ENCODE measurements at places on chromosomes 12 and 14.
A peak's percentile ranks its signal among the peaks of the same experiment; 100 is the strongest.

DNA sequence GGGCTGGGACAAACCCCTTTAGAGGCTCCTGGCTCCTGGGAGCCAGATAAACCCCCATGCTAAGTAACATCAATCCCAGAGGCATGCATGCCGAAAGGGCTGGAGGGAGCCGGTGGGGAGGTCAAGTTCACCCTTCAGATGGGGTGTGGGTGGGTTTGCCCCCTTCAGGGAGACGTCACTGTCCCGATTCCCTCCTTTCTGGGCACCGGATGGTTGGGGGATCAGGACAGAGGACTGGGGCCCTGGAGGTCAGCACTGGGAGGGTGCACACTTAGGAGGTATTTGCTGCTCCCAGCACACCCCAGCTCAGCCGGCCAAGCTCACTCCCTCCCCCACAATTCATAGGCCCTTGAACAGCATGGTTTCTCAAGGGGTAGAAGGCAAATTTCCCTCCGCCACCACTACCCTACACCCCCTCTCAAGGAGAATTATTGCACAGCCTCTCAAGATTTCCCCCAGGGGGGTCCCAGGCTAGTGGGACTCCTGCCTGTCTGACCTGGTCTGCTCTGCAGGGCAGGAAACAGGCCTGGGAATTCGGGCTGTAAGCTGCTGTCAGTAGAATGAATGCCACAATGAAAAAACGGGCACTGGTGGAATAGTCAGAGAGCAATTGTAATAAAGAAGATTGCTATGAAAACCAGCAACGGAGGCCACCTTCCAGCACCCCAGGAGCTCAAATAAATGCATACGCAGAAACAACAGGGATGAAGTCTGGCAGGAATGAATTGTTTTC is 63.5 kb downstream of the GALNT16 start:
- DNase-seq: no peak

GRCh38 chr12:49930515-49931288 is 19.8 kb upstream of the AQP2 start:
- no peak for DNase-seq

DNA sequence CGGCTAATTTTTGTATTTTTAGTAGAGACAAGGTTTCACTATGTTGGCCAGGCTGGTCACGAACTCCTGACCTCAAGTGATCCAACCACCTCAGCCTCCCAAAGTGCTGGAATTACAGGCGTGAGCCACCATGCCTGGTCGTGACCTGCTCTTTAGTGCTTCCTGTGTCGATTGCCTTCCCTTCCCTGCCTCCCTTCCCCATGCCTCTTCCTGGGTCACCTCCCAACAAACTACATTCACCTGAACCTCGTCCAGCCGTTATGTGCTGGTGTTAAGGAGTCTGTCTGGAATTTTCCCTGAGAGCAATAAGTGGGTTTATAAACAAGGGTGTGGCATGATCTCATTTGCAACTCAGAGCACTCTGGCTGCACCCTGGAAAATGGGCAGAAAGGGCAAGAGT is 32.1 kb upstream of the C12orf76 start:
- no peak for DNase-seq

DNA sequence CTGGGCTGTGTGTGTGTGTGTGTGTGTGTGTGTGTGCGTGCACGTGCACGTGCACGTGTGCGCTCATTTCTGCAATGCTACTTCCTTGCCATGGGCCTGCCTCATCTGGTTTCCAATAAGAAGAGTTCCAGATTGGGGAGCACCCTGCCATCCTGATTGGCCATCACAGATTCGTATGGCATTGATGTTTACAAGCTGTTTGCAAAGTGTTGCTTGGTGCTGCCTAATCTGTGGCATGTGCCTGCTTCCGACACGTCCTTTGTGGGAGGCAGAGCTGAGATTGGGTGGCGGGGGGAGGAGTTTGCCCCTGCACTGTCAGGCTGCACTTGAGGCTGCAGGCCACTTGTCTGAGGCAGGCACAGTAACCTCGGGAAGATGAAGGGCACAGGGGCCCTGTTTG is 39.2 kb downstream of the SAMD4A start:
- DNase-seq: no peak

GRCh38 chr12:53561590-53561953 is 54.3 kb upstream of the NPFF start:
- DNase-seq: no peak

- no peak for DNase-seq
Observed at GRCh38 chr12:47747126-47747525, 11.6 kb downstream of the RAPGEF3 start.

GRCh38 chr14:61577506-61577931 is 117.8 kb upstream of the HIF1A start:
- no peak for DNase-seq

- DNase-seq: no peak
Observed at GRCh38 chr12:38926501-38926900, 21.1 kb upstream of the CPNE8 start.

GRCh38 chr14:68797121-68797670 is 4.3 kb upstream of the ZFP36L1 start:
- DNase-seq: no peak

DNA sequence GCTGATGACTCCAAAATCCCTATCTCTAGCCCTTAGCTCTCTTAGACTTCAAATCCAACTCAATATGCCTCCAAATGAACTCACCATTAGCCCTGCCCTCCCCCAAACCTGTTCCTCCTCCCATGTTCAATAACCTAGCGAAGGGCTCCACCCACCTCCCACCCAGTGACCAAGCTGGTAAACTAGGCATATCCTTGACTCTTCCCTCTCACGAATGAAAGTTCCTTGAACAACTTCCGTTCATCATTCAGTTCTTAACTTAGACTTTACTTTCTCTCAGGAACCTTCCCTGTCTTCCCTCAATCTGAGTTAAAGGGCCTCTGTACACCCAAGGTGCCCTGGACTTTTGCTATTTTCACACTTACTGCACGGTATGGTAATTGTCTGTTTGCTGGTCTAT is 1.9 kb upstream of the KLHDC1 start:
- DNase-seq: no peak

- no peak for DNase-seq
Observed at GRCh38 chr14:22837114-22837749, 847 bp downstream of the MMP14 start.

DNA sequence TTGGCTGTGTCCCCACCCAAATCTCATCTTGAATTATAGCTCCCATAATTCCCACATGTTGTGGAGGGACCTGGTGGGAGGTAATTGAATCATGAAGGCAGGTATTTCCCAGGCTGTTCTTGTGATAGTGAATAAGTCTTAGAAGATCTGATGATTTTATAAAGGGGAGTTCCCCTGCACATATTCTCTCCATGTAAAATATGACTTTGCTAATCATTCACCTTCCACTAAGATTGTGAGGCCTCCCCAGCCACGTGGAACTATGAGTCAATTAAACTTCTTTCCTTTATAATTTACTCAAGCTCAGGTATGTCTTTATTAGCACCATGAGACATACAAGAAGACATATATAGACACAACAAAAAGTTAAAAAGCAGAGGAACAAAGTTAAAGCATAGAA is 120.0 kb downstream of the CPNE8 start:
- no peak for DNase-seq

DNA sequence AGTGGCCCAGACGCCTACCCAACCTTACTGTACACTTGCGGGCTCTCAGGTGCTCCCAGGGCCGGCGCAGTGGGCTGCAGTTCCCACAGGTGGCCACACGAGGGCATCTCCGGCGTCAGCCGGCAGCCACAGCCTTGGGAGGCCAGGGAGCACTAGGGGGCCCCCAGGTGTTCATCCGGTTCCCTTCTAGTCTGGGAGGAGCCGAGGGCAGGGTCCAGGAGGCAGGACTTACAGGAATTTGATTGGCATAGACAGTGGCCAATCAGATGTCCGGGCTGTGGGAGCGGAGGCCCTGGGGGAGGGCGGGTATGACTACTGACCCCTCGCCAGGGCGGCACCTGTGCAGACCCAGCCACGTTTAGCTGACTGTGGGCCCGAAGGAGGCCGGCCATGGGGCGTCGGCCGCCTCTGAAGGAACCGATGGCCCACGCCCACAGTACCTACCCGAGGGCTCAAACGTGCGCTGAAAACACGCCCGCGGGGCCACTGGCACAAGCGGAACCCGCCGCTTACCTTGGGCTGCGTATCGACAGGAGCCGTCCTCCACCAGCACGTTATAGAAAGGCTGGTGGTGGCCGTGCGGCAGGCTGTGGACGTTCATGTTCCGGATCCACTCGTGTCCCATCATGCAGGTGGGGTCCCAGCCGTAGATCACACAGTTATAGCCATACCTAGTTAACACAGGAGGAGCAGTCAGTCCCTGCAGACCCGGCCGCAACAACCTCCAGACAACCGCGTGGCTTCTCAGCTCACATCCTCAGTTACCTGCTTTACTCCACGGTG is 34.8 kb downstream of the FBXO21 start:
- peak; percentile 66 for DNase-seq

DNA sequence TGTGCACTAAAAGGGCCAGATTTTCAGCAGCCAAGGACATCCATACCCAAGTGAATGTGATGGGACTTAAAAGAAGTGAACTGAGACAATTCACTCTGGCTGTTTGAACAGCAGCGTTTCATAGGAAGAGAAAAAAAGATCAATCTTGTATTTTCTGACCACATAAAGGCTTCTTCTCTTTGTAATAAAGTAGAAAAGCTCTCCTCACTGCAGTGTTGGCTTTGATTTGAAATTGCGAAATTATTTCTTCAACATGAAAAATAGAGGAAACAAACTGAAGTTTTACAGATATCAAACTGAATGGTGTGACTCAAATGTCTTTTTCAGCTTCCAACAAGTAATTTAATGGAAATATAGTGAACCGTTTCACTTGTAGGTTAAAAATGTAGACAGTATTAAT is 11.3 kb upstream of the KCNMB4 start:
- no peak for DNase-seq

DNA sequence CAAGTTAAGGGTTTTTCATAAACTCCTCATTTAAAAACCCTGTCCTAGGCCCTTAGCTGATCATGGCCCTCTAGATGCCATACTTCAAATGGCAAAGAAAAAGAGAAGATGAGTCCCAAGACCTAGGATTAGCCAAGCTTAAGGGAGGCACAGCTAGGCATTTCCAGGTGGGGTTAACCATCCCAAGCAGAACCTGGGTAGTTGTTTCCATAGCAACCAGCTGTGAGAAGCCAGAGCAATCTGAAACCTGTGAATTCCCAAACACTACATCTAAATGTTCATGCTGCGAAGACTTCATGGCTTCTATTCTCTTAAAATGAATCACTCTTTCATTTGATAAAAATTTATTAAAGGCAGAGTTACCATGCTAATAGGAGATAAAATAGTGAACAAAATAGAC is 372.9 kb downstream of the C12orf50 start:
- no peak for DNase-seq

GRCh38 chr12:112219195-112219594 is 93.8 kb downstream of the TRAFD1 start:
- DNase-seq: no peak

DNA sequence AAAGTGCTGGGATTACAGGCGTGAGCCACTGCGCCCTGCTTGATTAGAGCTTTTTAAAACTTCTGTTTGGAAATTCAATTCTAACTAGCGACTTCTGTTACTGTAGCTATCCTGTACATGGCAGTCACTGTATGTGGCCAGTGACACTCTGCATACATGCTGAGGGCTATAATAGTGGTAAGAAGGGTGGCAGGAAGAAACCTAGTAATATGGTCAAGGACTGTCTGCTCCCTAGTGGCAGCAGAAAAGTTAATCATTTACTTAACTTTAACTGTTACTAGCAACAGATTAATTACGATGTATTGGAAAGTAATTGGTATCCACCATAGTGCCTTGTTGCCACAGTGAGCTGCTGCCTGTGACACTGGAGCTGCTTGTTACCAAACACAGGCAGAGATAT is 149.0 kb downstream of the KITLG start:
- no peak for DNase-seq

DNA sequence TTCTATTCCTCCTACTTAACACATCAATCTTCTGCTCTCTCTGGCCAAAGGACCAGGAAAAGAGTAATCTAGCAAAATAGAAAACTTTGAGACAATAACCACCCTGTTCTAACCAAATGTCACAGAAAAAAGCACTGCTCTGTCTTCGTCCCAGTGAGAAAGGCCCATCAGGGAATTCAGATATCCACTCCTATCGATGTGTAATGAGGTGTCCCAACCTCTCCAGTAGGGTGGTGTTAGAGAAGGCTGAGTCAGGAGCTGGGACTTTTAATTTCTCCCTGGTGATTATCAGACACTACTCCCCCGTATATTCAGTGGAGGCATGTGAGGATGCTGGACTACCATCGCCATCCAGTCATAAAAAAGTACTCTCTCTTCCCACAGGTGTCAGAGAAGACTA is 130.3 kb downstream of the TMTC3 start:
- DNase-seq: no peak

DNA sequence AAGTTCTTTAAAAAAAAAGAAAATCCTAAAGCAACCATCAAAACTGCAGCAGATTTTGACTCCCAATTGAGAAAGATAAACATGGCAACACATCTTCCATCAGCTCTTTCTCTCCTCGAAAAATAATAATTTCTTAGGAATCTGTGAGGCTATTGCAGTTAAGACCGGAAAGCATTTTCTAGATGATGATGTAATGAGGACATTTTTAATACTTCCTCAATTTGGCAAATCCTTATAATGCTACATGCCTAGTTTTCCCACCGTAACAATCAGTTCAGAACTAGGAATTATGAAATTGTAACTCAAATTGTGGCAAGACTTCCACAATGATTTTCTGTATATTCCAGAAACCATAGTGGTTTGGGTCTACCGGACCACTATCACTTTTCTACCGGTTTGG is 180.9 kb upstream of the PDE3A start:
- DNase-seq: no peak

- DNase-seq: no peak
Observed at GRCh38 chr14:30525833-30526232, 33.1 kb upstream of the G2E3 start.

DNA sequence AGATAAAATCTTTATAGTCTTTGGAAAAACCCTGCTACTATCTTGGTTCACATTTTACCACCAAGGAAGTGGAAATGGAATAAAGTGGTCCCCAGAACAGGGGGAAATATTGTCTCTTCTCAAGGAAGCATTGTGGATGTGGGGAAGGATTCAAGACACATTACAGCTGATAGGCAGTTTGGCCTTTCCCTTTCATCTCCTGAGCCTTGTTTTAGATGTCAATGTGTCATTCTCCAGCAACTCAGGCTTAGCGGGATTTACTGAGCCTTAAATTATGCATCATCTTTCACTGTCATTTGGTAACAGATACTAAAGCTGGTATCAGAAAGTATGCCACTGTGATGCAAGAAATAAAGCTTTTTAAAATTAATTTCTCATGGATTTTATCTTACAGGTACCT is 136.2 kb downstream of the STXBP6 start:
- DNase-seq: no peak

GRCh38 chr12:82425241-82425640 is 66.9 kb downstream of the METTL25 start:
- no peak for DNase-seq

- no peak for DNase-seq
Observed at GRCh38 chr12:2385529-2385928, 332.7 kb downstream of the CACNA1C start.

- DNase-seq: peak; percentile 62
Observed at GRCh38 chr12:124906606-124907261, 7.7 kb downstream of the UBC start.

- DNase-seq: peak; percentile 59
Observed at GRCh38 chr14:102063109-102063807, 23.6 kb downstream of the HSP90AA1 start.
